Activated T-cell treated with anti-CD3 and anti-CD28 coated beads, Interleukin-2, amount 50 U/mL, for 24 hours (primary cell): ENCODE measurements at places on chromosomes 16 and 17.

DNA sequence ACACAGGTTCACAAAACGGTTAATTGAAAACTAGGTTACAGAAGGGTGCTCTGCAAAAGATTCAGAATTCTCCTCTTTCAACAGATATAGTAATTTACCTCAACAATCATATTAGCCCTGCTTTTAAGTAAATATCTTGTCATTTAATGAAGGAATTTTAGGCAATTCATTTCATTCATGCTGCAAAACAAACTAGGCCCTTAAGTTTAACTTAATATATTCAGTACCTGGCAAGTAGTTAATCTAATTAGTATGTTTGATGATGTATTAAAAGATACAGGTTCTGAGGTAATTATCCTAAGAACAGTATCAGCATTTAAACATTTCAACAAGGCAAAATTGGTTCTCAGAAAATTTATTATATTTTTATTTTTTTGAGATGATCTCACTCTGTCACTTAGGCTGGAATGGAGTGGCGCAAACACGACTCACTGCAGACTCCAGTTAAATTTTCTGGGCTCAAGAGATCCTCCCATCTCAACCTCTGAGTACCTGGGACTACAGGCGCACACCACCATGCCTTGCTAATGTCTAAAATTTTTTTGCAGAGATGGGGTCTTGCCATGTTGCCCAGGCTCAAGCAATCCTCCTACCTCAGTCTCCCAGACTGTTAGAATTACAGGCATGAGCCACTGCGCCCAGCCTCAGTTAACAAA, 44.9 kb downstream of the SMURF2 start:
- DNase-seq, result no peak

DNA sequence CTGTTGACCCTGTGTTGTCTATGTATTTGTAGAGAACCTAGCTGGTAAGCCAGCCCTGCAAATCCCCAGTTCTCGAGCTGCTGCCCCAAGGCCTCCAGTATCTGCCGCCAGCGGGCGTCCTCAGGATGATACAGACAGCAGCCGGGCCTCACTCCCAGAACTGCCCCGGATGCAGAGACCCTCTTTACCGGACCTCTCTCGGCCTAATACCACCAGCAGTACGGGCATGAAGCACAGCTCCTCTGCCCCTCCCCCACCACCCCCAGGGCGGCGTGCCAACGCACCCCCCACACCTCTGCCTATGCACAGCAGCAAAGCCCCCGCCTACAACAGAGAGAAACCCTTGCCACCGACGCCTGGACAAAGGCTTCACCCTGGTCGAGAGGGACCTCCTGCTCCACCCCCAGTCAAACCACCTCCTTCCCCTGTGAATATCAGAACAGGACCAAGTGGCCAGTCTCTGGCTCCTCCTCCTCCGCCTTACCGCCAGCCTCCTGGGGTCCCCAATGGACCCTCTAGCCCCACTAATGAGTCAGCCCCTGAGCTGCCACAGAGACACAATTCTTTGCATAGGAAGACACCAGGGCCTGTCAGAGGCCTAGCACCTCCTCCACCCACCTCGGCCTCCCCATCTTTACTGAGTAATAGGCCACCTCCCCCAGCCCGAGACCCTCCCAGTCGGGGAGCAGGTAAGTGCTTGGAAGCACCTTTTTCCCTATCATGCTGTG, 23.1 kb upstream of the CDC6 start:
- DNase-seq, result no peak

GRCh38 chr17:6011206-6011605, 59.0 kb upstream of the WSCD1 start:
- DNase-seq, result no peak

GRCh38 chr17:9253308-9253707, 232.0 kb downstream of the NTN1 start:
- DNase-seq, result no peak

- peak; percentile 26 for DNase-seq
Measured at GRCh38 chr16:57615813-57616212, 12.6 kb upstream of the ADGRG1 start.

- DNase-seq, result no peak
Measured at GRCh38 chr17:82217120-82217529, 4.5 kb upstream of the CCDC57 start.

DNA sequence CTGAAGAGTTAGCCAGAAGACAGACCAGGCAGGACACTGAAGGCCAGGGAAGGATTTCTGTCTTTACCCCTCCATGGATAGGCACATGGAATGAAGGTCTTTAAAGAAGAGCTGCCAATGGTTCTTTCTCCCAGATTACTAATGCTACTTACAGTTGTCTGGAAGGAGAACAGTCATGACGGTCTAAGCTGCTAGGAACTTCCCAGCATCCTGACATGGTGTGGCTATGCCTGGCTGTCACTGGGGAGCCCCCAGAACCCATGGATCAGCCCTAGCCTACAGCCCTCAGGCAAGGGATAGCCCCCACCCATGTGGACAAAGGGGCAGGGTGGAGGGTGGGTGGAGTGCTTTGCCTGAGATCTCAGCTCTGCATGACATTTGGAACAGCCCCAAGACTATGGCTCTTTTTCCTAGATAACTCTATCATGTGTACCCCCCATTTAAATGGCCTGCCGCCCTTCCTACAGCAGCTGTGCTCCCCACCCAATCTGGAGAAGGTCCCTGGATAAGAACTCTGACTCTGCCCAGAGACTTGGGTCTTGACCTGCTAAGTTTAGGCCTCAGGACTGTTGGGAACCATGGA, 9.2 kb upstream of the KAT7 start:
- DNase-seq, result no peak

GRCh38 chr16:79007614-79008013, 592.9 kb downstream of the MAF start:
- no peak for DNase-seq

DNA sequence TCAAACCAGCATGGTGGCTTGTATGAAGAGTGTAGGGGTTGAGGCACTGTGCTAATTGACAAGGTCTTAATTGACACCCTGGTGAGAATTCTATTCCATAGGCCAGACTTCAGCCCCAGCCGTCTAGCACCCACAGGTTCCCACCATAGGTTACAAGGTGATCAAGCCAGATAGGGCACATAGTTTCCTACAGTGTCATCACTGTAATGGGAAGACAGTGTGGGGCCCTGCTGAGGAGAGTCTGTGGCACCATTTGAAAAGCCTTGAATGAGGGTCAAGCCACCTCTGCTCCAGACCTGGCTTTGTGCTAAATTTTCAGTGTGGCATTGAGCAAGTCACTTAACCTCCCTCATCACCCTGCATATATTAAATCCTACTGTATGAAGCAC, 36.2 kb downstream of the YPEL2 start:
- DNase-seq, result no peak

DNA sequence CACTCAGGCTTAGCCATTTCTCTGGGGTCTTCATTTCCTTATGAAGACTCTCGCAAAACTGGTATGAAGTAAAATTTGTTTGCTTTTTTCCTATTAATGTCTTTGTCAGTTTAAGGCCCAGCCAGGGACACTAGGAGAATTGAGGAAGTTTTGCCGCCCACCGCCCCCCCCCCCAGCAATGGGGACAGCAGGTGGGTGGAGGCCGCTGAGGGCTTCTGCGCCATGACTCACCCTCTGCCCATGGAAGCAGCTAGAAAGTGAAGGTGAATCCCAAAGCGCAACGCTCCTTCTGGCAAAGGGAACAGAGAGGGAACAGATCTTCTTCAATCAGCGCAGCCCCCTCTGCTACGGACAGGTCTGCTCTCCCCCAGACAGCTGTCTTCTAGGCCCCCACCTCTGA, 49.7 kb downstream of the MARF1 start:
- DNase-seq, result no peak

DNA sequence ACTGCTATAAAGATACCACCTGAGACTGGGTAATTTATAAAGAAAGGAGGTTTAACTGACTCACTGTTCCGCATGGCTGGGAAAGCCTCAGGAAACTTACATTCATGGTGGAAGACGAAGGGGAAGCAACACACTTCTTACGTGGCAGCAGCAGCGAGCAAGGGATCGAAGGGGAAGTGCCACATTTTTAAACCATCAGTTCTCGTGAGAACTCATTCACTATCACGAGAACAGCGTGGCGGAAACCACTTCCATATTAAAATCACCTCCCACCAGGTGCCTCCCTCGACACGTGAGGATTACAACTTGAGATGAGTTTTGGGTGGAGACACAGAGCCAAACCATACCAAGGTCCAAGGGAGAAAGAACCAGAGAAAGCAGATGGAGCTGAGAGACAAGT, 454.3 kb upstream of the CDH11 start:
- DNase-seq, result no peak
